NB4 (cell line): ENCODE measurements at places on chromosomes 1 and 21.
A peak's percentile ranks its signal among the peaks of the same experiment; 100 is the strongest.

- no peak for DNase-seq
These were observed 94.9 kb downstream of the RIPK4 start for GRCh38 chr21:41671859-41672542.

DNA sequence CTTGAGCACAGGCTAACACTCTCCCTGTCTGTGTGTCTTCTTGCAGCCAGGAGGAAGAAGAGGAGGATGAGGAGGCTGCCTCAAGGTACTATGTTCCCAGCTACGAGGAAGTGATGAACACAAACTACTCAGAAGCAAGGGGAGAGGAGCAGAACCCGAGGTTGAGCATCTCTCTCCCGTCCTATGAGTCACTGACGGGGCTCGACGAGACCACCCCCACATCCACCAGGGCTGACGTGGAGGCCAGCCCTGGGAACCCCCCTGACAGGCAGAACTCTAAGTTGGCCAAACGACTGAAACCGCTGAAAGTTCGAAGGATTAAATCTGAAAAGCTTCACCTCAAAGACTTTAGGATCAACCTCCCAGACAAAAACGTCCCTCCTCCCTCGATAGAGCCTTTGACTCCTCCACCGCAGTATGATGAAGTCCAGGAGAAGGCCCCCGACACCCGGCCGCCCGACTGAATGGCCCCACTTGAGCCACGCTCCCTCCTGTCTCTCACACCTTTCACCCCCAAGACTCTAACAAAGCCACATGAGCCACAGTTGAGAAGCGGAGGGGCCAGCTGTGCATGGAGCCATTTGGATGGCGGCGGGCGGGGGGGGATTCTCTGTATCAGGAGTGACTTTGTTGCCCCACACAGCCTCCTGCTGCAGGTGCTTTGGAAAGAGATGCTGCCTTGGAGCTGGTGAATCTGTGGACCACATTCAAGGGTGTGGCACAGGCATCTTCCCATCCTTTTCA lies 27.6 kb upstream of the FHAD1 start:
- DNase-seq, result no peak

- DNase-seq, result no peak
These were observed 73.3 kb upstream of the FMO3 start for GRCh38 chr1:171017426-171017825.

DNA sequence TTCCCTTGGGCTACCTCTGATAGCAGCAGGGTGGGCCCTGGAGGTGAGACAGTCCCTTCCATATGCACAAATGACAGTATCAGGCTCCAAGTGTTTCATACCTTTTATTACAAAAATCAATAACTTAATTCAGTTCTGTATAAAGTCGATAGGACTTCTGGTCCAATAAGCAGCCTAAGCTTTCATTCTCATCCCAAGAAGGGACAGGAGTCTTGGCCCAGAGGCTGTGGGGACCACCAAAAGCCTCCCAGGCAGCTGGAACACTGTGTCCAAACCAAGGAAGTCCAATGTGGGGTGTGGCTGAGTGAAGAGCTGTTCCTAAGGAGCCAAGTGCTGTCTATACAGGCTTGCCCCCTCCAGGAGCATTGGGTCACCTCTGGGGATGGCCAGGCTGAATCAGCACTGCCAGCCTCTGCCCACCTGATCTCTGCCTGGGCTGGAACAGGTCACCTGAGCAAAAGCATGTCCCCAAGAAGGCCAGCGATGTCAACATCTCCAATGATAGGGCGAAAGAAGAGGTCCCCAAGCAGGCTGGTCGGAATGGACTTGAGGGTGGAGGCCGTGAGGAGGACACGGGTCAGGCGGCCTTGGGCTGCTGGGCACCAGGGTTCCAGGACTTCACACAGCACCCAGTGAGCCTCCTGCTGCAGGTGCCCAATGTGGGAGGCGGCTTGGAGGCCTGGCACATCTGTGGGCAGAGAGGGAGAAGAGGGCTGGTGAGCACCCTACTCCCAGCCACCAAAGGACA lies 2.2 kb downstream of the NR0B2 start:
- DNase-seq, result no peak

DNA sequence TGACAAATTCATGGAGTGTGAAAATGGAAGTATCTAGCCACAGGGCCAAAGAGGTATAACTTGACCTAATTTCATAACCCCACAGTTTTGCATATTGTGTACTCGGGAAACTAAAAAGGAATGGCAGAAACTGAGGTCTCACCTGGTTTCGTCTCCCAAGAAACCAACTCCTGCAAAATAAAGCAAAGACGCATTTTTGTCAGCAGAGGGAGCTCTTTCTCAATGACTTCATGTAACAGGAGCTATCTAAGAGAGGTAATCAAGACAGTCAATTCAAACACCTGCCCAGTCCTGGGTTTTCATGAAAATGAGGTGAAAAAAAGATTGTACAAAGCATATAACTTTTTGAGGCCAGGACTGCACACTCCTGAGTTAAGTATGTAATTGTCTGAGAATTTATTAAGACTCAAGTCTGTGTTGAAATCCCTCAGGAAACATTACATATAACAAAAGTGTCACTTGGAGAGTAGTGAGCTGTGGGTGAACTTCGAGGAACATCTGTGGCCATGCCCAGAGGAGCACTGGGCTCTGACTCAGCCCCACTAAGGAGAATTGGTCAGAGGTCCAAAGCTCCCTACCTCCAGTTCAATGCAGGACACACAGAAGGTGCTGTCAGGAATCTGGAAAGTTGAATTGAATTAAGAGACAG lies 17.6 kb downstream of the FCRL4 start:
- DNase-seq, result peak; percentile 63
